ENCODE measurements at places on chromosomes 7 and 10.

DNA sequence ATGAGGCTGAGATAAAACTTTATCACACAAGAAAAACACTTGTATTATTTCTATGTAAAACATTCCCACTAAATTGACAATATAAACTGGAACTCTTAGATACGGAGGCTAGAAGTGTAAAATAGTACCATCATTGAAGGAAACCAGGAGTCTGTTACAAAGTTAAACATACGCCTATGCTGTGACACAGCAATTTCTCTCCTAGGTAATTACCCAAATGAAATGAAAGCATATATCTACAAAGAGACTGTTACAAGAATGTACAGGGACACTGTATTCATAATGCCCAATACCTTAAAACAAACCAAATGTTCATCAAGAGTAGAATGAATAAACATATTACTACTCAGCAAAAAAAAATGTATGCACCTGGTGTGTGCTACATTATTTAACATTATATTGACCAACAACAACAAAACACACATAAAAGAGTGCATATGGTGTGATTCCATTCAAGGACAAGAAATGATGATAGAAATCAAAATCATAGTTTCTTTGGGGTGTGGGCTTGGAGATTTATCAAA lies 33.2 kb upstream of the ELAPOR2 start:
- DNase-seq: no peak

GRCh38 chr7:16644157-16644556 lies 1.4 kb downstream of the ANKMY2 start:
- DNase-seq: no peak

DNA sequence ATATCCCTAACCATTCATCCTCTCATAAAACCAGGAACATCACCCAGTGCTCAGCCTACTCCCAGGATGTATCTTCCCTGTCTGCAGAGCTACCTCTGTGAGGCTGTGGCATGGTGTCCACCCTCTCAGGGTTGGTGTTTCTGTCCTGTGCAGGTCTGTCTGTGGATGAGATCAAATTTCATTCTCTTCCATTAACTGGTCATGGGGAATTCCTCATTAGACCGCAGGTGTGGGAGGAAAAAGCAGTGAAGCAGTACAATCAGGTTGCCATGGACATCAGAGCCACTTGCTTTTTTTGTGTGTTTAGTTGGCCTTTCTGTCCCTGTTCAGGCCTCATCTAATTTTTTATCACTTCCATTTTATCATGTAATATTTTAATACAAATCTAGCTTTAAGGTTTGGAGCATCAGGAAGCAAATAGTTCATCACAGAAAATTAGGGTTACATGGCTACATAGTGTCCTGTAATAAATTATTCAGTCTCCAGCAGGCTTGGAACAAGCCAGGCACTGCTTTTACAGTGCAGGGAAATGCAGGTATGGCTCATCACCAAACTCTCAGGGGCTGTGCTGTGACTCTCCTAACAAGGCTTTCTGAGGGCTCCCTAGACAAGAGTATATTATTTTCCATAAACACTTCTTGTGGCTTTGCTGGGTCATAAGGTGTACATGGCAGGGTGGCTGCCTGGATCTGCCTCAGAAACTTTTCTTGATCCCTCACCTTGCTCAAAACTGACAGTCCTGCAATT lies 594.9 kb upstream of the IGFBP3 start:
- no peak for DNase-seq

DNA sequence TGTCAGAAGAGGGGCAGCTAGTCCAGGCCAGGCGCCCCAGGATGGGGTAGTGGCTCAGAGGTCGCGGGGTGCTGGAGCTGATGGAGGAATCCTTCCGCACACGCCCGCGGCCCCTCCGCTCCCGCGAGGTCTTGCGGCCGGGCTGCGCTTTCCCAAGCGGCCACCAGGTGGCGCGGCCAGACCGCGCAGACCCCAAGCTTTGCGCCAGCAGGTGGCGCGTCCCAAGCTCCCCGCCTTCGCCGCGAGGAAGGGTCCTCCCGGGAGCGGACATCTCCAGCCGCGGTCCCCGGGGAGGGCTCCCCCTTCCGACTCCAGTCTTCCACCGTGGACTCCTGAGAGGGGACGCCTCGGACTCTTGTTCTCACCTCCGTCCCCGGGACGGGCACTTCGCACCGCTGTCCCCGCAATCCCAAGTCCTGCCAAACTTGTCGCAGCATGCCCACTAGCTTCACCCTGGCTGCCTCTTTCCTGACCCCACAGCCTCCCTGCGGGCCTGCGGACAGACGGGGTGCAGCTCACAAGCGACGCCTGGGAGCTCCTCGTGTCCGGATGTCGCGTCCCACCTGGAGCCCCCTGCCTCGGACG lies 19.4 kb downstream of the KCNK18 start:
- peak; percentile 75 for DNase-seq

- DNase-seq: no peak
These were observed 77.4 kb downstream of the MKI67 start for GRCh38 chr10:128048819-128049210.

DNA sequence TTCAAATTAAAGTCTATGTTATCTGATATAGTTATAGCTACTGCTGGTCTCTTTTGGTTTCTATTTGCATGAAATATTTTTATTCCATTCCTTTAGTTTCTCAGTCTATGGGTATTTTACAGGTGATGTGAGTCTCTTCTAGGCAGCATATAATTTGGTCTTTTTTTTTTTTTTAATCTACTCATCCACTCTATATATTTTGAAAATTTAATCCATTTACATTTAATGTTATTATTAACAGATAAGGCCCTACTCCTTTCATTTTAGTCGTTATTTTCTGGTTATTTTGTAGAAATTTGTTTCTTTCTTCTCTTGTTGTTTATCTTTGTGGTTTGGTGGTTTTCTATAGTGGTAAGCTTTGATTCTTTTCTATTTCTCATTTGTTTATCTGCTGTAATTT lies 58.8 kb downstream of the MALRD1 start:
- no peak for DNase-seq

DNA sequence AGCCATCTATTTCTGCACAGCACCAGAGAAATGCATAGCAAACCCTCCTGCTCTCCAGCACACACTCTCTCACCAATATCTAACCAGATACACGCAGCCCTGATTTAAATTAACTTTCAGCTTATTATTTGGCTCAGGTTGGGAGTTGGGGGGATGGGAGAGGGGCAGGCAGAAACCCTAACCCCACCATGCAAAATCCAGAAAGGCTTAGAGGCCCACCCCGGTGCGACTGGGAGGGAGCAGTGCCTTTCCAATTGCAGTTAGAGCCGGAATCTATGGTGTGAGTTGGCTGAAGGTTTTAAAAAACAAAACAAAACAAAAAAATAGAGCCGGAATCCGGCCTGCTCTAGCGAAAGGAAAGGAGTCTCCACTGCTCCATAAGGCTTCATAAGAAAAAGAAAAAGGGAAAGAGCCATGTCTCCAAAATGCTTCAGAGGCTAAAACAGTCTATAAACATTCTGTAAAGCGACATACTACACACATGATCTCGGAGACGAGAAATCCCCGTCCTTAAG lies 2.9 kb downstream of the IGF2BP3 start:
- DNase-seq: no peak

GRCh38 chr10:131868436-131868835 lies 32.4 kb upstream of the PPP2R2D start:
- no peak for DNase-seq

DNA sequence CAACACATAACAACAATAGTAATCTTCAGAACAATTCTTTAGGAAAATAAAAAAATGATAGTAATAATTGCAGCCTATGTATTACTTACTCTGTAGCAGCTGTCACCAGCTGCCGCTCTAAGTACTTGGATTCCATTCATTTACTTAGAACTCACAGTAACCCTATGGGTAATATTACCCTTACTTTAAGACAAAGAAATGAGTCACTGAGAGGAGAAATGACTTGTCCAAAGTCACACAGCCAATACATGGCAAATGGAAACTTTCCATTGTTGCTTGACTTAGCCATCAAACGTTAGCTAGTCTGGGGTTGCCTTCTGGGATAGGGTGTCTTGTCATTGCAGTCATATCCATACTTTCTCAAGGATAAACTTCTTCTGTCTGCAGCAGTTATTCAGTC lies 3.6 kb downstream of the CCNY start:
- DNase-seq: peak; percentile 12

DNA sequence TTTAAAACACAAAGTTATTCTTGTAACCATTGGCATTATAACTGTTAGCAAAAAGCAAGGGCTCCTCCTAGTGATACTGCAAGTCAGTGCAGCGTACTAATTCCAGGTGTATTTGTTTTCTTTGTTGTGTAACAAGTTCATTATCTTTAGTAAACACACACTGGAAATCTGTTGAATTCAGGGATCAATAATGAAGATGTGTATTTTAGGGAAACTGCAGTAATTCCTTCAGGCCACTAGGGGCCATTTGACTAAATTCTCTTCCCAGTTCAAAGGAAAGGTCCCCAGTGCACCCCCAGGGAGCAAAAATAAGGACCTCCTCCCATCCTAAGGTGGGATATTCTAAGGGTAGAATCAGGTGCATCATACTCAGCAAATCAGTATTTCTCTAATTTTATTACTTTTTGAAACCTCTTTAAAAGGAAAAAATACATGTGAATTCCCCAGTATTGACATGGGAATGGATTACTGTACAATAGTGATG lies 158.6 kb upstream of the LYZL1 start:
- DNase-seq: no peak

DNA sequence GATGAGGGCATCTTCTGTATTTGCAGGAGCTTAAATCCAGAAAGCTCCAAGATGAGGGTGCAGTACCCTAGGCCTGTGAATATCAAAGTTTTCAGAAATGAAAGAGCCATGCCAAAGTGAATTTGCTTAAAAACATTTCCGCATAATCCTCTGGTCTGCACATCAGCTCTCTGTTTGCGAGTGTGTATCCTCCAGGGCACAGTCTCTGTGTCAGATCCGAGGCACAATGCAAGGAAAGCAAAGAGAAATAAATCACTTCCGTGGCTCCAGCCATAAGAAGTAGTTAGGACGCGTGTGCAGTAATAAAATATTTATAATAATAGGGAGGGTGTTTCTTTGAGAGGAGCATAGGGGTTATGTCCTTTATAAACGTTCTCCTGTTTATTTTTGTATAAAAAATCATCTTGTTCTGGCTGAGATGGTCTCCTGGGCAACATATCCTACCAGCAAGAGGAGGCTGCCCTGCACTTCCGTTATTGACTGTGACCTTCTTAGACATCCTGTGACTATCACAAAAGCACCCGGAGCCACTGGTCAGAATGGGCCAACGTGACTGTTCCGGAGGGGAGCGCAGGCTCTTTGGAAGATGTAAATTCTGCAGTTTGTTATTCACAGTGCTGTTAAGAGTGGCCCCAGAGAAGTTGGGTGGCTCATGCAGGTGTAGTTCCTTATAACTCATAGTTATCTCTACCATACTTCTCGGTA lies 667.6 kb upstream of the FOXK1 start:
- DNase-seq: no peak

- no peak for DNase-seq
These were observed 97.4 kb upstream of the DIP2C start for GRCh38 chr10:786633-787474.

GRCh38 chr7:3888096-3888495 lies 587.0 kb downstream of the SDK1 start:
- no peak for DNase-seq

DNA sequence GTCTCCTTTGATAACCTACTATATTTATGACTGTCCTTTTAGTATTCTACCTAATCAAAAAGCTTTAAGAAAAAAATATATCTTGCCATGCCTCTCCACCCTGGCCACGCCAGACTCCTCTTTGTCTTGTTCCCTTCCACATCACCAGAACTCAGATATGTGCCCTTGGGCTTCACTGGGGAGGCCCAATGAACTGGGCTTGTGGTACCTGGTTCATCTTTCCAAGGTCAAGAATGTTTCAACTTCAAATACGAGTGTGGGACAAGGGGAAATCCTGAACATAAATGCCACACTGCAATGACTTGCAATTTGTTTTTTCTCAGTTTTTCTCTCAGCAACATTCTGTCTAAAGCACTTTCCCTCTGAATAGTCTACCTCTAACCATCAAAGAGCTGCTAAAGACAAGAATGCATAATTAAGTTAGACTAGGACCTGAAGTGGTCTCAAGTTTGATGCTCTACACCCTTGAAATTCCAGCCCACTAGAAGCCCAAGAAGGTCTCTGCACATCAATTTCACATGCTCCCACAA lies 9.9 kb downstream of the ERCC6 start:
- DNase-seq: no peak

- DNase-seq: no peak
These were observed 565.2 kb downstream of the SDK1 start for GRCh38 chr7:3866277-3866676.

DNA sequence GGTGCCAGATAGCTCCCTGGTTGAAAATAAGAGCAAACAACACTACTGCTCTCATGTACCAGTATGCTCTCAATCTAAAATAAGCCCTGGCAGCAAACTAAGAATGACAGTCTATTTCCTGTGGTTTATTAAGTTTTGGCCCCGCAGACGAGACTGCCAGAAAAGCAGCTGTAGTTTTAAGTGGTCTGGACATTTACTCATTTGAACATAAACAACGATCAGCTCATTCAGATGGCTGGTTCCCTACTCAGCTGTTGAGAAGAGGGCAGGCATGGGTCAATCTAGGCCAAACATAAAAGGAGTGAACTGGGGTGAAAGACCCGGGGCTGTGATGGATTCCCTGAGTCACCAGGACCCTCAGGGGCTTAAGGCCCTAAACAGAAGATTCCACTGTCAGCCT lies 4.5 kb downstream of the TRIL start:
- no peak for DNase-seq

DNA sequence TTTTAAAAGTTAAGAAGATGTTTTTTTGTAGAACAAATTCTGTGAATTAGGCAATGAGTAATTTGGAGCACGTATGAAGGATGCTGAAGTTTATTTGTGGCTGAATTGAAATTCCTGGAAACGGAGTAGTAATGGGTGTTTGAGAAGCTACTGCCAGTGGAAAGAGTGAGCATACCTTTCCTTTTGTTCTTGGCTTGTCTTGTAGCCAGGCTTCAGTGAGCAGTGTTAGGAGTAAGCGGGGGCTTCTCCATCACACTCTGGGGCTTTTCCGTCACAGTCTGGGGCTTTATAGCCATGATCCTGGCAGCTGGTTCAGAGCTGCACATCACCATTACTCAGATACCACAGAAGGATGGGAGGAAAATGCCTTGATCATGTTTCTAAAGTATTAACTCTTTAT lies 32.3 kb downstream of the GARS1 start:
- no peak for DNase-seq

DNA sequence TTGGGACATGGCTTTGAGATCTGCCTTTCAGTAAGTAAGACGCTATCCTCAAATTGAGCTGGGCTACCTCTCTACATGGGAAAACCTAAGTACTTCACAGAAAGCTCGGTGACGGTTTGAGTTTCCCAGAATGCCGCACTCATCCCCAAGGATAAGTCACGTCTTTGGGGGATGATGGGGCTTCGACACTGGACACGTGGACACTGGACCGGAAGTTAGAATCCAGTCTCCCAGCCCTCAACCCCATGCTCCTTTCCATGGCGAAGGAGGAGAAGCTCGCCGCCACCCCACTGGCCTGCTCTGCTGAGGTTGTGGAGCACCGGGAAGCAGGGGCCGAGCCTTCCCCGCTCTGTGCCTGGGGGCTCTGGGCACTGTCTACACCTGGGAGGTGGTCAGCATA lies 27.5 kb downstream of the PTPRE start:
- no peak for DNase-seq

- DNase-seq: no peak
These were observed 16.4 kb downstream of the RGS10 start for GRCh38 chr10:119526149-119526548.

GRCh38 chr10:48205918-48206317 lies 68.6 kb downstream of the FRMPD2 start:
- DNase-seq: no peak

- DNase-seq: no peak
These were observed 219.2 kb downstream of the C7orf25 start for GRCh38 chr7:42692621-42693020.

GRCh38 chr10:92239600-92240288 lies 51.1 kb downstream of the CPEB3 start:
- peak; percentile 51 for DNase-seq
